ENCODE measurements at places on chromosomes 12 and 14.

- DNase-seq, result no peak
Measured at GRCh38 chr12:46382408-46382963, 9.9 kb upstream of the SLC38A2 start.

DNA sequence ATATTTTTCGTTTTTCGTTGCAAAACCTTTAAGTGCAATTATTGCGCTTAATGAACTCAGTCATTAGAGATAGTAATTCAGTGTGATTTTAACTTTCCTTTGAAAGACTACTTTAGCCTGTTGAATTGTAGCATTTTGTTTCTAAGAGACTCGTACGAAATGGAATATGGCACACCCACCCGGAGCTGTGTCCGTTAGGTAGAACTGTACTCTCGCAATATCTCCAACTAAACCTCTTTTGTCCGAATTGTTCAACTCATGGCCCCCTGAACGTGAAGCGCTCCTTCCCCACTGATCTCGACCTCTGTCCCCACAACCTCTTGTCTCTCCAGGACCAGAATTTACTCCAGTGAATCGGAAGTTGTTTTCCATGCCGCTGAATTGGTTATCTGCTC is 800 bp downstream of the PCNX4 start:
- no peak for DNase-seq

DNA sequence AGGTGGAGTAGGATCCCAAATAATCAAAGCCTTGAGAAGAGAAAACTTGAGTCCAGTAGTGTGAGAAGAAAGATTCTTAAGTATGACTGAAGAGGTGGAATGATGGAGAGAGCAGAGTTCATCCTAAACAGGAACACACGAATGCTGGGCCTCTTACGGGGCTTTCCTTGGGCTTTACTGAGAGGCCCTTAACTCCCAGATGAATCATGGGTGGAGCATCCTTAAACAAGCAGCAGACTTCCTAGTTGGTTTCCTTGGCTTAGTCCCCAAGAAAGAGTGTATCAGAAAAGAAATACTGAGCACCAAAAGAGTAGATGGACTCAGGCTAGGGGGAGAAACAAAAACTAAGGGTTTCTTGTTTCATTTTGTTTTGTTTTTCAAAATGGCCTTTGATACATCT is 132.5 kb downstream of the GPR135 start:
- DNase-seq, result no peak

- DNase-seq, result no peak
Measured at GRCh38 chr14:33401311-33401710, 462.6 kb downstream of the NPAS3 start.

- no peak for DNase-seq
Measured at GRCh38 chr12:64876388-64877071, 52.1 kb downstream of the TBC1D30 start.

GRCh38 chr12:123894823-123895345 is 77.7 kb downstream of the CCDC92 start:
- no peak for DNase-seq

GRCh38 chr12:51507178-51507577 is 82.5 kb downstream of the SLC4A8 start:
- no peak for DNase-seq

DNA sequence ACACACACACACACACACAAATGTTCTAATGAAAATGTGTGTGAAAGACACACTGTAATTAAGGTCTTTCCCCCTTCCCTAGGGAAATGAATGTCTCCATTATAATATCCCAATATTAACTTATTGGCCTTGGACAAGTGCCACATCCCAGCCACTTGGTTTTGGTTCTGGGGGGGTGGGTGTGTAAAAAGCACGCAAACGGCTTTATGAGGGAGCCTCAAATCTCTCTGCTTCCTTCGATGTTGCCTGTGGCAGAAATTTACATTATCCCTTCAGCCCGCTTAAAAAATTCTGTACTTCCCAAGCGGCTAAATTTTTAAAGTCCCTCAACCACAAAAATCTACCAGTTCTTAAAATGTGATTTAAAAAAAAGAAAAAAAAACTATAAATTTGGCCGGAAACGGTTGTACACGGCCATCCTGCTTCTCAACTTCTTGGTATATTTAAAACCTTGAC is 432 bp downstream of the C14orf93 start:
- no peak for DNase-seq

DNA sequence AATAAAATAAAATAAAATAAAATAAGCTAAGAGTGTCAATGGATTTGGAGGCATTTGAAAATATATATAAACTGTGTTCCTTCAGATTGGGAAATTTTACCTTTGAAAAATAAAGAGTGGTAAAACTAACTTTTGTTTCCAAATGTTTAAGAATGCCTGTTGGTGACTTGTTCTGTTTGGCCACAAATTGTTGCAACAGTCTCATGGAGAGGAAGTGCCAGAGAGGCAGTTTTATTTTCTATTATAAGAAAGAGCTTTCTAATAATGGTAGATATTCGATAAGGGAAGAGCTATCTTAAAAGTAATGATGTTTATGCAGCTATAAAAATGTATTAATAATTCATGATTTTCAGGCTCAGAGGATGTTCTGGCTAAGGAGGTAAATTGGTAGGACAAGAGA is 68.8 kb upstream of the MDGA2 start:
- DNase-seq, result no peak

GRCh38 chr12:54429014-54429471 is 10.0 kb upstream of the ITGA5 start:
- DNase-seq, result no peak

DNA sequence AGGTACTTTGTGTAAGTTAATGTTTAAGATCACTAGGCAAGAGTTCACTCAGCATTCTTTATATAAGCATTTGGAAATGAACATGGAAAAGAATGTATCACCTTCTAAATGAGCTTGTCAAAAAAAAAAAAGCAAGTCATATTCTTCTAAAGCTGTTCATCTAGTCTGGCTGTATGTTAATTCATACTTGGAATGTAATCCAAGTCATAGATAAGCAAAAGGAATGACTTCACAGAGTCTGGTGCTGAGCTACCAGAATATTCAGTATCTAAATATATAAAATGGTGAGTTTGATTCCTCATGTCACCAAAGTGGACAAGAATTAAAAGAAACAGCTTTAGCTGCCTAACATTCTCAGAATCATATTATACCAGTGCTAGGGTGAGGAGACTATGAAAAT is 4.9 kb downstream of the OR6C4 start:
- no peak for DNase-seq

GRCh38 chr14:59588101-59588500 is 11.5 kb upstream of the CCDC175 start:
- DNase-seq, result no peak

DNA sequence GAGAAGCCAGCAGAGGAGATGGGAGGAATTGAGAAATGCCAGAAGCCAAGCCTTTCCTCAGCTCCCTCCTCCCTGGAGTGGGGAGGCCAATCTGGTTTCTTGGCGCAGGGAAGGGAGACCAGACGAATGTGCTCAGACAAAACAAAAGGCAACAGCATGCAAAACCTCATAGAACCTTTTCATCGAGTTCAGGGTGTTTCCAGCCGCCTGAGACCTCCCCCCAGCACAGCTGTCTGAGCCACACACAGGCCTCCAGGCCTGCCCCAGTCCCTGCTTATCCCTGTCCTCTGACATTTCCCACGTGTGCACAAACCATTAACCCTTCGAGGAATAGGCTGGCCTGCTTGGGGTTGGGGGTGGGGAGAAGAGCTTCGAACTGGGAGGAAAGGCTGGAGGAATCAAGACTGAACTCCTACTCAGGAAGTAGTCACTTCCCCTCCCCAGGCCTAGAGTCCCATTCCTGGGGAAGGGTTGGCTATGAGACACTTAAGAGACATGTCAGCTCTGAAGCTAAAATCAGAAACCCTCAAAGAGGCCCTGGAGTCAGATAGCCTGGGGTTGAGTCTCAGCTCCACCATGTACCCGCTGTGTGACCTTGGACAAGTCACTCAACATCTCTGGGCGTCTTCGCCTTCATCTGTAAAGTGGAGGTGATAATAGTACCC is 10.7 kb downstream of the TBX3 start:
- DNase-seq, result no peak

GRCh38 chr14:55482936-55483605 is 42.7 kb upstream of the TBPL2 start:
- no peak for DNase-seq

DNA sequence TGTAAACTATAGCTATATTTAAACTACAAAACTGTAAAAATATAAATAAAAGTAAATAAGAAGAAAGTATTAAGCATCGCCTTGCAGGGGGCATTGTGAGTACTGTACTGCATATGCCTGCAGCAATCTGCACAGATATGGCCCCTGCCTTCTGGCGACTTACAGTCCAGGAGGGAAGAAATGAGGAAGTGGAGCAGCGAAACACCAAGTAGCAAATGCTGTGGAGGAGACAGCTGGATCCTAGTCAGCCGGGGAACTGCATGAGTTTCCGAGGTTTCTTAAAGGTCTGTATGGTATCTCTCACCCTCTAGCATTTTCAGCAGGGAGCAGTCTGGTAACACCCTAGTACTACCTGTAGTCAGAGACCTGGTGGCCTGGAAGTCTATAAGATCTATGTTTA is 256.9 kb downstream of the CACNA1C start:
- no peak for DNase-seq

GRCh38 chr14:91241863-91242262 is 2.6 kb downstream of the GPR68 start:
- peak; percentile 57 for DNase-seq

DNA sequence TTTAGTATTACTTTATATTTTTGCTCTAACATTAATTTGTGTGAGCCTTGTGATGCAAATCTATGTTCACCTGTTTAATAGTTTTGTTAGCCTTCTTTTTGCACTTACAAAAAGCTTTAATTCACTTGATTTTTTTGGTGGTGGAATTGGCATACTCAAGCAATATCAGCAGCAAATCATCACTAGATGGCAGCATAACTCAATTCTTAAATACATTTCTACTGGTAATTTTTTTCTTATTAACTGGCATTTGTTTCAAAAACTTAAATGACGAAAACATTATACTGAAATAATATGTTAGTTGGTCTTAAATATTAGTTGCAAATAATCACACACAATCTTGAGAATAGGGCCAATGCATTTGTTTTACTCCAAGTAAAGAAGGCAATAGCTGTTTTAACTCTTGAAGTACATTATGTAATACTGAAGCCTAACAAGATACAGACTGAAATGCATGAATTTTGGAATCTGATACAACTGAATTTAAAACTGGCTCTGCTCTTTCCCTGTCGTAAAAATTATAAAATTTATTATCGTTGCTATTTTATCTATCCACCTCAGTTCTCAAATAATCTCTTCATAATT is 151.5 kb downstream of the ATXN7L3B start:
- peak; percentile 15 for DNase-seq

GRCh38 chr14:34692348-34692747 is 22.0 kb downstream of the CFL2 start:
- DNase-seq, result no peak
